ENCODE measurements at places on chromosomes 3 and 15.

- DNase-seq, result no peak
These were observed 97.9 kb upstream of the NANOGP8 start for GRCh38 chr15:35182841-35183479.

- DNase-seq, result no peak
These were observed 101.1 kb downstream of the LRIG1 start for GRCh38 chr3:66399529-66400232.

GRCh38 chr15:26561896-26562295 is 211.0 kb downstream of the GABRB3 start:
- DNase-seq, result no peak

DNA sequence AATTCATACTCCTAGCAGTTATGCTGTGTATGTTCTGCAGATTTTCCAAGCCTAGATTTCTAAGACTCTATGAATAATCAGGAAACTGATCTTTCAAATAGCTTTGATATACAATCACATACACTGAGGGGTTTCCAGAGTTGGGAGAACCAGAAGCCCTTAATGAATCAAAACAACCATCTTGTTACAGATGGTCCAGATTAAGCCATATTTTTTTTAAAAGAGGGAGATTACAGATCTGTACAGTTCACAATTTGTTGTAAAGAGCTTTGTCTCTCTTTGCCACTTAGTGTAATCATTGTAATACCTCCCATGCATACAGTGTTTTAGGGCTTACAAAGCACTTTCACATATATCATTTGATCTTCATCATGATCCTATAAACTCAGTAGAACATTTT is 47.7 kb downstream of the CADPS start:
- no peak for DNase-seq

GRCh38 chr3:150920236-150920635 is 15.0 kb upstream of the MINDY4B start:
- no peak for DNase-seq

GRCh38 chr3:122247825-122248185 is 64.3 kb downstream of the CASR start:
- DNase-seq, result no peak

DNA sequence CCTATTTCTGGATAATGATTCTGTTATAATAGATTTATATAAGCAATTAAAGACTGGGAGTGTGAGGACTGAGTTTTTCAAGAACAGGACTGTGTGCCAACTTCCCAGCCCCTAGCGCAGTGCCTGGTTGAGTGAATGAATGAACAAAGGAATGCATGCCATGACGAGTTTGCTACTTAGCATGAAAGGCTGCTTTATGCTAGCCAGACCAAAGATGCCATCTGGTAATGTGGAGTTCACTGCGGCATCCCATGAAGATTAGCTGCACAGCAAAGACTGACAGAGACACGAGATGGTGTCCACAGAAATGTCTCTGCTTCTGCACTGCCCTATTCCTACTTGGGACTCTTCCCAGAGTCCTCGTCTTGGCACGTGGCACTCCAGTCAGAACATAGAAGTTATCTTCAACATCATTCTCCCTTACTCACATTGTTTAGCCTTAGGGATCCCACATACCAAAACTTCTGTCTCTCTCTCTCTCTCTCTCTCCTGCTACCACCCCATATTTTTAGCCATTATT is 283.9 kb upstream of the CTNNB1 start:
- no peak for DNase-seq

GRCh38 chr3:123090728-123091531 is 24.1 kb downstream of the PDIA5 start:
- DNase-seq, result no peak

- no peak for DNase-seq
These were observed 291.6 kb upstream of the CFAP20DC start for GRCh38 chr3:59341459-59341858.

- peak; percentile 56 for DNase-seq
These were observed 261.6 kb upstream of the LMCD1 start for GRCh38 chr3:8239718-8240695.

Measured in inflammatory macrophage treated with lipopolysaccharide for 1 hour (primary cell).